ENCODE measurements at places on chromosomes 6 and 20.

GRCh38 chr20:44218446-44218845 lies 7.9 kb upstream of the OSER1 start:
- DNase-seq, result no peak

- DNase-seq, result no peak
These were observed 1492.5 kb downstream of the HACE1 start for GRCh38 chr6:103367212-103367611.

DNA sequence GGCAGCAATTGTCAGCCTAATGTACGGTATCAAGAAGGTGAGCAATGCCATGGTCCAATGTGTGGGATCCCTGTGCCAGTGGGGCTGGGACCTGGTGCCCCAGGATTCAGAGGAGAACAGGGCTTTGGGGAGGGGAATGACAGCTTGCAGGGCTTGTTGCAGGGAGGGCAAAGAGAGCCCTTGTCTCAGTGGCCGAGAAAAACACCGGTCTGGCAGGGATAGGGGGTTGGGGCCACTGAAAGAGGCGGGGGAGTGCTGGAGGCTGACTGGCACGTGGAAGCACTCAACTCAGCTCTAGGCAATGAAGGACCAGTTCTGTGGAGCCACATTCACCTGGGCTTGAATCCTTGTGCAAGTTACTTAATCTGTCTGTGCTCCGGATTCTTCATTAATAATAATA lies 3.5 kb upstream of the MUCL3 start:
- no peak for DNase-seq

DNA sequence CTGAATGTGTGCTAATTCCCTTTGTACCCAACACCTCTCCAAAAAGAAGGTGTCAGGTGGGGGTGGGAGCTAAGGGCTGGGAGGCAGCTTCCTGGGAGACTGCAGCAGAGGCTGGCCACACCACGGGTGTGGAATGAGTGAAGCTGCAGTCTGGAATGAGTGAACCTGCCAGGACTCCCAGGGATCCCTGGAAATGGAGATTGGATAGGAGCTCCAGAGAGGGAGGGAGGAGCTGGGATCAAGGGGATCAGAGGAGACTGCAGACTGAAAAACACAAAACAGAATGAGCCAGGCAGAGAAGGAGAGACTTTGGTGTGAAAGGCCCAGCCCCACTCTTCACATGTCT lies 387.0 kb upstream of the SULF2 start:
- no peak for DNase-seq
